ENCODE measurements at places on chromosomes 1 and 21.
A peak's percentile ranks its signal among the peaks of the same experiment; 100 is the strongest.

DNA sequence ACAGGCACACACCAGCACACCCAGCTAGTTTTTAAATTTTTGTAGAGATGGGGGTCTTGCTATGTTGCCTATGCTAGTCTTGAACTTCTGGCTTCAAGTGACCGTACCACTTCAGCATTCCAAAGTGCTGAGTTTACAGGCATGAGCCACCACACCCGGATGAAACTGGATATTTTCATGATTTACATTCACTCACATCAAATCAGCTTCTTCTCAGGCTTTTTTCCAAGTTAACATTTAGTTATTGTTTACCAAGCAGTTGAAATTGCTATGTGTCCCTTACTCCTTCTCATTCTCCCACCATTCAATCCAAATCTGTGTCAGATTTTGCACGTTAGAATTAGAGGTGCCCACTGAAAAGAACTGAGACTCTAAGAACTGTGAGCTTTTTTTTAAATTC is 18.4 kb downstream of the RIT1 start:
- no peak for DNase-seq

DNA sequence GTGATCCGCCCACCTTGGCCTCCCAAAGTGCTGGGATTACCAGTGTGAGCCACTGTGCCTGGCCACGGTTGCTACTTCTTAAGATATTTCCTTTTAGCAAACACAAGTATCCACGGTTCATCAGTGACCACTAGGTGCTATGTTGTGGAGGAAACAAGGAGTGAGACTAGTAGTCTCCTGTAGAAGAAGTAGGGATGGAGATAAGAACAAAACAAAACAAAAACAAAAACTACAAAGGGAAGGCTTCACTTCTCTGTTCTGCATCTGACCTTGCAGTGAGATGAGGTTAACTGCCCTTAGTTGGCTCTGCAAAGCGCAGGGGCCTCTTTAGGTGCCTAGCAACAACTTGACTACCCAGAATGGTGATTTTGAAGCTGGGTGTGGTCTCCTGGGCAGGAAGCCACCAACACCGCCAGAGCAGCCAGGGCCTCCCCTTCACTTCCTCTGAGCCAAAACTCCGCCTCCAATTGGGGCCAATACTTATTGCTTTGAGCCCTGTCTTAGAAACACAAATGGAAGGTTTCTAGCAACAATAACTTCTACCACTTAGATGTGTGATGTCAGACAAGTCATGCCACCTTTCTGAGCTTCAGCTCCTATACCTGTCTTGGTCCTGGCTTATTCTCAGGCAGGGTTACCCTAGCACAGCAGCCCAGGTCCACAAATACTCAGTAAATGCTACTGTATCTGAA is 12.8 kb upstream of the CDC42 start:
- DNase-seq: no peak

GRCh38 chr1:6634371-6635052 is 9.8 kb downstream of the THAP3 start:
- DNase-seq: peak; percentile 59

DNA sequence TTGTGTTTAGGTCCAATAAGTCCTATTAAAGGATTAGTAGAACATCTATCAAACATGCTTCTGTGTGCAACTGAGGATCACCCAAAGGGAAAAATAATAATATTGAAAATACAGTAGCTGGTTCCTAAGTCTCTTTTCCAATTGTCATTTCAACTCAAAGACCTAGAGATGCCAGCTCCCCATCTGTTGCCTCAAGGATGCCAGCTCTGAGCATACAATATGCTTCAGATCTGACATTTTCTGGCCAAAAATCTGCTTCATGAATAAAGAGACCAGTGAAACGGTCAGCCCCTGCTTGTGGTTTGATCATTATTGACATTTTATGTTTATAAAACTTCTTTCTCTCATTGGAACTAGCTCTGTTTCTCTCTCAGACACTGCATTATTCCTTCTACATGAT is 72.9 kb downstream of the CCDC185 start:
- DNase-seq: no peak

- DNase-seq: peak; percentile 51
These were observed 894 bp downstream of the TCEA3 start for GRCh38 chr1:23423415-23424292.

GRCh38 chr1:36471830-36472641 is 7.9 kb upstream of the MRPS15 start:
- DNase-seq: peak; percentile 12

Measured in neural progenitor cell (in vitro differentiated cells).